HCEC 1CT (cell line): ENCODE measurements at places on chromosomes 3 and 15.
A peak's percentile ranks its signal among the peaks of the same experiment; 100 is the strongest.

DNA sequence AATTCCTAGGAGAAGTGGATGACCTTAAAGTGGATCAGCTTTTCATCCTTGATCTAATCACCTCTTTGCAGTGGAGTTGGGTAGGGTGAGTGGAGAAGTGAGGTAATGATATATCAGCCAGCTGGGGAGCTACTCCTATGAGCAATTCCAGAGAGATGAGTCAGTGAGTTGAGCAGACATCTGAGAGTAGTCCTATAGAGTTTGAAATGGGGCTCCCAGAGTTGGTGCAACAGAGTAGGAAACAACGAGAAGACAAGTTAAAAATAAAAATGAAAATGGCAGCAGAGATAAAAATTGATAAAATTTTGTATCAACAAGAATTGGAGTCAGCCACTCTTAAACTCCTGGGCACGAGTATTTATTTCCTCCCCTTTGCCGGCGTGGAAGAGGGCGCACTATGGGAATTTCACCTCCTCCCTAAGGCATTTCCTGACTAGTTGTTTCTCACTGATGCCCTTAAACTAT is 150.8 kb upstream of the DPH6 start:
- DNase-seq, result peak; percentile 91

GRCh38 chr3:53161820-53162671 is 1.0 kb downstream of the PRKCD start:
- no peak for DNase-seq

DNA sequence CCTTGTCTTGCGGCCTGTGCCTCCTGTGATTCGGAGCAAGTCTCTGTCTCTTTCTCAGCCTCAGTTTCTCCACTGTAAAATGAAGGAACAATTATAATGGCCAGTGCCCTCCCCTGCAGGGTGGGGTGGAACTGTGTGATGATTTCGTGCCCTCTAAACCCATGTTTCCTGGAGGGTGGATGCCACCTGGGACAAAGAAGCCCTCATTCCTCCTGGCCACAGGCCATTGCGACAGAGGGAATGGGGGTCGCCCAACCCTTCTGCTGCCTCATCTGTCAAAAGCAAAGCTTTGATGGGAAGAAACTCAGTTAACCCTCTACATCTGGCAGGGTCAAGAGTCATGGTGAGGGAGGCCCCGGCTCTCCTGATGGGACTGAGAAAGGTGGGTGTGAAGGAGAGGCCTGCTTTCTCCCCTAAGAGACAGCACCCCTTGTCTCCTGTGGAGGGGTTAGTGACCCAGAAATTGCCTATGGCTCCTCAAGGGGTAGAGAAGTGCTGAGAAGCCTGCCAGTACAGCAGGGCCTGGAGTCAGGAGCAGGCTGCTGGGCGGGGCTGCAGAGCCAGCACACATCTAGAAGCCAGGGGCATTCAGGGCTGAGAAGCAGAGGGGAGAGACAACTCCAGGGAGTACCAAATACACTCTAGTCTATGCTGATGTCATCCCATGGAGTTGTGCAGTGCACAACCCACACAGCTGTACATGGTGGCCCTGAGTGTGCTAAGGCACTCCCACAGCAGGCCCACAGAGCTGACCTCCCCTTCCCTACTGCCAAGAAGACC is 61.0 kb downstream of the PLXNA1 start:
- DNase-seq, result no peak

- DNase-seq, result no peak
Measured at GRCh38 chr3:52025453-52025852, 29.8 kb upstream of the RPL29 start.

DNA sequence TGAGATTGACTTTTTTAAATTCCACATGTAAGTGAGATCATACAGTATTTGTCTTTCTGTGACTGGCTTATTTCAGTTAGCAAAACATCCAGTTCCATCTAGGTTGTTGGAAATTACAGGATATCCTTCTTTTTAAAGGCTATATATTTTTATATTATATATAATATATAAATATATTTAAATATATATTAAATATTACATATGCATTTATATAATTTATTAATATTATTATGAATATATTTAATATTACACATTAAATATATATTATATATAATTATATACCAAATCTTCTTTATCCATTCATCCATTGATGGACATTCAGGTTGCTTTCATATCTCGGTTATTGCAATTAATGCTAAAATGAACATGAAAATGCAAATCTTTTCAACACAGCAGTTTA is 49.9 kb downstream of the FAM227B start:
- DNase-seq, result no peak

GRCh38 chr3:179430277-179430870 is 20.9 kb downstream of the GNB4 start:
- DNase-seq, result no peak

DNA sequence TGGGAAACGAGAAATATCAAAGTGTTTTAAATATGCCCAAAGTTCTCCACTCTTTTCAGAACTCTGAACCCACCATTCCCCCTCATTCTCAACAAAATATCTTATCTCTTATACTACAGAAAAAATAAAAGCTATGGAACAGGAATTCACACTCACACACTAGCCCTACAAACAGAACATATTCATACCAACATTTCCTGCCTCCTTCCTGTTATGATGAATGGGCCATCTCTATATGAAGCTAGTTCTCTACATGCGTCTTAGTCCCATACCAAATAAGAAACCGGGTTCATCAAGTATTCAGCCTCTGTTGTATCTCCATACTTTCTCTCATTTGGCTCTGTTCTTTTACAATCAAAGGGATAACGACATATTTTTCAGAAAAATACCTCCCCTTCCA is 72.6 kb downstream of the PLSCR2 start:
- no peak for DNase-seq

GRCh38 chr15:60476713-60477112 is 2.2 kb downstream of the ICE2 start:
- DNase-seq, result peak; percentile 31

GRCh38 chr3:48194446-48195071 is 6.3 kb upstream of the CDC25A start:
- DNase-seq, result peak; percentile 48

GRCh38 chr3:197960694-197961581 is 921 bp downstream of the LMLN start:
- DNase-seq, result peak; percentile 11
